Activated CD8-positive, alpha-beta memory T cell treated with anti-CD3 and anti-CD28 coated beads, Interleukin-2, amount 50 U/mL, for 4 hours (primary cell): ENCODE measurements at places on chromosomes 5 and 9.

DNA sequence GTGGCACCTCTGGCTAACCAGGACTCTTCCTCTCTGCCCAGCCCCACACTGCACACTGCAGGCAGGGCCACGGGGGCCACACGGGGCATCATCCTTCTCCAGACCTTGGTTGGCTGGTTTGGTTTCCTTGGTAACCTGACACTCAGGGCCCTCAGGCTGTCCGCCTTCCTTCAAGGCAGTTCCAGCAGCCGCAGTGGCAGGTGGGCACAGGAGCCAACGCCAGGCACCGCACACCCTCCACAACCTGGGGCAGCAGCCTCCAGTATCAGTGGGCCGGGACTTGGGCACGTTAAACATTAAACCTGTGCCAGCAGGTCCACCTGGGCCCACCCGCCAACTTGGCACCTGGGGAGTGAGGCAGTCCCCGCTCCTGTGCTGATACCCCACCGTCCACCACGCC, 1.9 kb downstream of the NPDC1 start:
- no peak for DNase-seq

DNA sequence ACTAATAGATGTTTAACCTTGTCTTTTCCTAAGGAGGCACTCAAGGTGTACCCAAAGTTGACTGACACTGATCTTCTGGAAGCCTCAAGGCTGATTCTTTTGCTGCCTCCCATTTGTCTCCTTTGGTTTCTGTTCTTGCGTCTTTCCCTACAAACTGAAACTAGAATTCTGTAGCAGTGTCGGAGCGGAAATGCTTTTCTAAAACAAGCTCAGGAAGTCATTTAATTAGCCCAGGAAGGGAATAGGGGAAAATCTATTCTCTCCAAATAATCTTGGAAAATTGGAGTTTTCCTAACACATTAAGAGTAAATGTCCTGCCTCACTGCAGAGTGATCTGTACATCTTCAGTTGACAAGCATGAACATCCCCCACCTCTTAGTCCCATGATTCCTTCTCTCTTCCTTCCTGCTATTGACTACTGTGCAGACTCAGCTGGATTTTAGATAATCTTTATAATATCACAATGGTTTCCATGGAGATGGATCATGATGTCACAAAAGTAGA, 182.7 kb downstream of the NR3C1 start:
- DNase-seq, result no peak

- DNase-seq, result no peak
Observed at GRCh38 chr5:8299716-8300115, 430.8 kb downstream of the MTRR start.

DNA sequence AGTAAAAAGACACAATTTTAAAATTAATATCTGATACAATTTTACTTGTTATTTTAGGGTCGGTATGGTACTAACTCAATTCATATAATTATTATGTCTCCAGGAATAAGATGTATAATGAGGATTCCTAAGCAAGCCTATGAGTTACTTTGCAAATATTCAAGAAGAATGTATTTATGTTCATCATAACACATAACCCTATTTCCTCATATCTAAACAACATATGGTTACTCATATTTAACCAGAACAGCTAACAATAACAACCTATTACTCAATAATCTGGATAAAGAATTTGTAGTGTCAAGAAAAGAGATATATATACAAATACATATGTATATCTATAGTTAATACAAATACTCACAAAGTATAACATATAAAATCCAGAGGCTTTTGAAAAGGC, 285.9 kb downstream of the ARL15 start:
- DNase-seq, result no peak

- DNase-seq, result no peak
Observed at GRCh38 chr9:12271421-12271891, 421.7 kb upstream of the TYRP1 start.

GRCh38 chr5:179860301-179860700, 1.7 kb upstream of the MRNIP start:
- DNase-seq, result no peak
